Activated effector memory CD4-positive, alpha-beta T cell treated with Interleukin-2 at 50 U/mL for 16 hours (primary cell): ENCODE measurements at places on chromosomes 4 and X.

DNA sequence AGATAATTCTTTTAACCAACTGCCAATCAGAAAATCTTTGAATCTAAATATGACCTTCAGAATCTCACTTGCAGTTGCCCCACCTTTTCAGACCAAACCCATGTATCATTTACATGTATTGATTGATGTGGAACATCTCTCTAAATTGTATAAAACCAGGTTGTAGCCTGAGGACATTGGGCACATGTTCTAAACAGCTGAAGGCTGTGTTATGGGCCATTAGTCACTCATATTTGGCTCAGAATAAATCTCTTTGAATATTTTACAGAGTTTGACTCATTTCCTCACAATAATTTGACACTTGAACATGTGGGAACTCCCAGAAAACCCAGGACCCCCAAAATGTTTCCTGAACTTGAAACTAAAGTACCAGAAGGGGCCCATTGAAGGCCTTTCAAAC, 58.7 kb downstream of the UGT2B10 start:
- no peak for DNase-seq

- no peak for DNase-seq
Observed at GRCh38 chr4:144820011-144820727, 174.2 kb downstream of the HHIP start.

GRCh38 chr4:139764182-139764581, 98.6 kb downstream of the MGST2 start:
- DNase-seq = no peak

DNA sequence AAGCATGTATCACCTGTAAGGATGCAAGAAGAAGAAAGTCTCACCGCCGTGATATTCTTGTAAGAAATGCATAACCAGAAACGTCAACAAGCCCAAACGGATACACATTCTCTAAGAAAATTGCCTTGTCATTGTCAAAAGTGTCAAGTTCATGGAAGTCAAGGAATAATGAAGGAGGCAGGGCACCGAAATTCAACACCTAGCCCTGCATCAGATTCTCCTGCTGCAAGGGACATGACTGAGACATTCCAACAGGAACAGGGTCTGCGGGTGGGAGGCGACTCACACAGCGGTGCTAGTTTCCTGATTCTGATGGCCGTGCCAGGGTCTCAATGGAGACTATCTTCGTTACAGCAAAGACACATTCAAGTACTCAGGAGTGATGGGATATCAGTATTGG, 26.7 kb downstream of the IRF2 start:
- no peak for DNase-seq

DNA sequence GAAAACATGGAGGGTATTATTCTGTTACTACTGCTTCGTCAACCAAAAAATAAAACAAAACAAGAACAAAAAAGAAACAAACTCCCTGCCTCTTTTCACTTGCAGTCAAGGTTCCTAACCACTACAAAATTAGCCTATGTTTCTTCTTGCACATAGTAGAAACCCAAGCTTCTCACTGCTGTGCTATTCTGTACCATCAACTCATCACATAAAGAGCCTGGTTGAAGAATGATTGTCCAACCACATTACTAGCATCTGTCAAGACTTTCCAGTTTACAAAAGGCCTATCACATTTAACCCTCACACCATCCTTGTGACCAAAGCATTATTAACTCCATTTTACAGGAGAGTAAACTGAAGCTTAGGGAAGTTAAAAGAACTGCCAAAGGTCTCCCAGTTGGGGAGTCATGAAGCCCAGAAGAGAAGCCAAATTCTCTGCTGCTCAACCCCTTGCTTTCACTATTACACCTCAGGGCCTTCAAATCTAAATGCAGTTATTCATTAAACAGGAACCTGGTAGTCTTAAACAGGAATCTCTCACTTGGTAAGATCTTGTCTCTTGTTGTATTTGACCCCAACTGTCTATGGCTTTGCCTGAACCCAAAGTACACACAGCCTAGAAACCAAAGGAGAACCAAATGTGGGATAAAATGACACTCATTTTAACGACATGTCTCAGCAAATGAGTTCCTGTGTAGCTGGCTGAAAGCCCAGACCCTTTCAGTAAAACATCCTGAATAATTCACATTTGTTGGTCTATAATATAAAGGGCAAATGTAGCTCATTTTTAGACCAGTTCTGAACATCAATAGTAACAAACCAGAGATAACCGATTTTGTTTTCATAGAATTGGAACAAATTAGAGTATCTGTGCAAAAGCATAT, 8.6 kb downstream of the F9 start:
- no peak for DNase-seq

- DNase-seq = no peak
Observed at GRCh38 chr4:16668488-16668887, 230.0 kb downstream of the LDB2 start.

- DNase-seq = no peak
Observed at GRCh38 chr4:7630568-7631287, 196.0 kb upstream of the PSAPL1 start.
